Vagina (tissue), 2 donors: ENCODE measurements at places on chromosomes 5 and 9.
A peak's percentile ranks its signal among the peaks of the same experiment; 100 is the strongest.

- no peak for DNase-seq
Measured at GRCh38 chr9:101674165-101674564, 64.3 kb downstream of the GRIN3A start.

GRCh38 chr5:101658433-101658832 lies 637.7 kb downstream of the SLCO4C1 start:
- DNase-seq: no peak

- no peak for DNase-seq
Measured at GRCh38 chr5:72920690-72921502, 34.9 kb upstream of the FCHO2 start.

DNA sequence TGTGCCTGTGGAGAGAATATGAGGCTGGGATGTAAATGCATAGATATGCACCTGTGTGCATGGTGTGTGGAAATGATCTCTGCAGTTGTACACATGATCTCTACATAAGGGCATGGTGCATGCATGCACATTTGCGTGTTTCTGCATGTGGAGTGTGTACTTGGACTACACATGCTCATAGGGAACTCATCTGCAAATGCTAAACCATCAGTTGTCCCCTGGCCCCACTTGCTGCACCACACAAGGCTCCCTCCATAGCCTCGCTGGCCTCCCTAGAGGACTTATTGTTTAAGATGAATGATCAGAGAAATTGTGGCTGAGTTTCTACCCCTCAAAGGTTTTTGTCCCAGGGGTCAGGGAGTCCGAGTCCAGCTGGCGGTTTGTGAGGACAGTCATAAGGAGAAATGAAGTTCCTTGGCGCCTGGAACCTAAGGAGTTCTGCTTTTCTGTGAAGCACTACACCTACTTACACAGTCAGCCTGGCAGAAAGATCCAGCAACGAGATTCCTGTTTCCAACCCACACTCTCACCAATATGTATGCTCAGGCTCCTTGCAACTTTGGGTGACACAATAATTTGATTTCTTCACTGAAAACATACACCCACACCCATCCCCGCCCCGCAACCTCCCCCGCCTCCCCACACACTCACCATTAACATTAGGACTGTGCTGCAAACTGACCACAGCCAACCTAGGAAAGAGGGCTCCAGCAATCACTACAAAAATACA lies 79.9 kb upstream of the CPEB4 start:
- DNase-seq: no peak

DNA sequence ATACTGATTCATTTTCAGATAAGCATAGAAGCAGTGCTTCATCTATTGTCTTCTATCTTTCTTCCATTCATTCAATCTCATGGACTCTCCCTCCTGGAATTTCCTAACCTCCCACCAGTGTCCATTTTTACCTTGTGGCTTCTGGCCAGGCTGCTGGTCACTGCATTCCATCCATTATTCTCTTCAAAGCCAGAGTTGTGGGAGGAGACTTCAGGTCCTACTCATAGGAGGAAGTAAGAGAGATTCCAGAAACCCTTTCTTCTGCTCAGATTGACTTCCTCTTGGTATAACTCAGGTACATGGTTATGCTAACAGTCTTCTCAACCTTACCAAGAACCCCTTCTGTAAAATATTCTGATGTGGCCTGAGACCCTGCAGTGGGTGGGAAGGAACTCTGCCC lies 153.3 kb upstream of the SLC12A2 start:
- no peak for DNase-seq

- no peak for DNase-seq
Measured at GRCh38 chr9:124869466-124869985, 7.6 kb downstream of the ARPC5L start.

DNA sequence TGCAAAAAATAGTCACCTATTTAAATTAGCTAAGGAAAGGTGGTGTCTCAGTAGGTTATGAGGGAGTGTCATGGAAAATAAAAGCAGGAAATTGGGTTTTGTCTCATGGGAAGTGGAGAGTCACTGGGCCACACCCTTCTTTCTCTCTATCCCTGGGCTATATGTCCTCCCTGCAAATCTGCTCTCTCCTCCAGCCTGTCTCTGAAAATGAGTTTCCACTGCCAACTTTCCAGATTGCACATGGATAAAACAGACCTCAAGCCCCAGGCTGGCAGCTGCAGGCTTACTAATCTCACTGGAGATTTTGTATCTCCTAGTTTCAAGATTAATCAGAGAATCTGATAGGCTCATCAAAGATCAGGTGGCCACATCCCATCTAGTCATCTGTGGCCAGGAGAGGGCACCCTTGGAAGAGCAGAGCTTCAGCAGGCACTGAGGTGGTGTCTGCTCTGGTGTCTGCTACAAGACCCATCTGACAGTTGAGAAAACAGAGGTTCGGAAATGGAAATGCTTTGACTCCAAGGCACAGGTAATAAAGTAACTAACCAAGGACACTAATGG lies 178.9 kb downstream of the MSX2 start:
- DNase-seq: no peak

GRCh38 chr5:106862450-106863193 lies 808.1 kb downstream of the EFNA5 start:
- DNase-seq: no peak

DNA sequence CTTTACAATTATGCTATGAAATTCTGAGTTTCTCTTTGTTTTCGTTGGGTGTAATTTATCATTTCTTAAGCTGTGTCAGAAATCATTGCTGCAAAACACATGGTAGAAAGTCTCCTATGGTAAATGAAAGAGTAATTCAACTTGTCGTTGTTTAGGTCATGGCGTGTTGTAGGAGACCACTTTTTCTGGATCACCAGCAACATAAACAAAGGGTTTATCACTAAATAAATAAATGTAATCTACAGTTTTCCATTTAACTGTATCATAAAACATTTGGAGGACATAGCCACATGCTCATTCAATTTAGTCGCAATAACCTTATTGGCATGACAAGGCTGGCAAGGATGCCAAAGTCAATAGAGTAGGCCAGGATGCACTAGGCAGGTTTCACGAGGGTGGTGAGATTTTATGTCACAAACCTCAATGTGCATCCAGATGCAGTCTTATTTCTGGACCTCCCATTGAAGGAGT lies 154.4 kb upstream of the ERCC6L2 start:
- no peak for DNase-seq

DNA sequence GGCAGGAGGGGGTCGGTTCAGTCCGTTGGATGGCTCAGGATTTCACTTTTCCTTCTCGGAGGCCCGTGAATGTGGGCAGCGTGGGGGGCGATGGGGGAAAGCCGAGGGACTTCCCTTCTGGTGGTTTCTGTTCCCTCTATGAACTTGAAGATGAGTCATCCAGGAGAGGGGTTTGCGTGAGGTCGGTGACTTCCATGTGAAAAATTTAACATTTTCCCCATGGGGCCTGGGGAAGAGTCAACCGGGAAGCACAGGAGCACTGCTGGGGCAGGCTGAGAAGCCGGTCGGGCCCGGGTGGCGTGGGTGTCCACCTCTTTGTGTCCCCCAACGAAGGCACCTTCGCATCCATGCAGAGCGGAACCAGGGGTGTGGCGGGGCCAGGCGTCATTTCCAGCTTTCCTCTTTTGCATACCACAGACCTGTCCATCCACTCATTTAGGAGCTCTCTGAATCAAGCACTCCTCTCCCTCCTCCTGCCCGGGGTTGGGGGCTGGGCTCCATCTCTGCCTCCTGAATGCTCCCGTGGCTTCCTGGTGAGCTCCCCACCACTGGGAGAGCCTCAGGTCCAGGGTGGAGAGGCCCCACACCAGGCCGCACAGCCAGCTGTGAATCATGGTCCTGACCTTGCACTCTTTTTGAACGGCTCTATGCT lies 68.4 kb downstream of the ANKRD33B start:
- no peak for DNase-seq

DNA sequence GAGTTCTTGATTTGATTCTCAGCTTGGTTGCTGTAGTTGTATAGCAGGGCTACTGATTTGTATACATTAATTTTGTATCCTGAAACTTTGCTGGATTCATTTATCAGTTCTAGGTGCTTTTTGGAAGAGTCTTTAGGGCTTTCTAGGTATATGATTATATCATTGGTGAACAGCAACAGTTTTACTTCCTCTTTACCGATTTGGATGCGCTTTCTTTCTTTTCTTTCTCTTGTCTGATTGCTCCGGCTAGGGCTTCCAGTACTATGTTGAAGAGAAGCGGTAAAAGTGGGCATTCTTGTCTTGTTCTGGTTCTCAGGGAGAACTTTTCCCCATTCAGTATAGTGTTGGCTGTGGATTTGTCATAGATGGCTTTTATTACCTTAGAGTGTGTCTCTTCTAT lies 158.9 kb downstream of the SAXO1 start:
- DNase-seq: no peak

GRCh38 chr5:19806756-19807155 lies 181.2 kb downstream of the CDH18 start:
- DNase-seq: no peak

DNA sequence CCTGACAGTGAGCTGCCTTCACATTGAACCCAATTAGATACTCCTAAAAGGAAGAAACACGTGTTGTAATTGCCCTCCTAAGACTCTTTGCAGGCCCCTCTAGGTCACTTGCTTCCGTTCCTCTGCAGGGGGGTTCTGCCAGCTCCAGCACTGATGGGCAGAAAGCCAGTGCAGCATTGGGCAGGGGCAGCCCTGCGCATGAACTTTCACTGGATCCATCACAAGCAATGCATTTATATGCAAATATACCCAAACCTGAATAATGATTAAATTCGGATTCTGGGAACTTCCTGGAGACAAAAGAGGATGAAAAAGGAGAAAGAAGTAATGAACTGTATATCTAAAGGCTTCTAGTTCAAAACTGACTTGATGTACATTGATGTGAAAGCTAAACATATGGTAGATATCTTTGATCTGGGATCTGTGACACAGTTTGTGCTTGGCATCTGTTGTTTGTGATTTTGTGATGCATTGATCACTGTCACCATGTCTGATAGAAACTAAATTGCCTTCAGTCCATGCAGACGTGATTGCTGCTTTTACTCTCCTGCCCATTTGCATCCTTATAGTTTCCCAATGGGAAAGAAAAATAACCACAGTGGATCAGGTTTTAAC lies 313.4 kb downstream of the DEPDC1B start:
- DNase-seq: no peak

GRCh38 chr5:120405286-120405864 lies 58.7 kb upstream of the PRR16 start:
- no peak for DNase-seq

DNA sequence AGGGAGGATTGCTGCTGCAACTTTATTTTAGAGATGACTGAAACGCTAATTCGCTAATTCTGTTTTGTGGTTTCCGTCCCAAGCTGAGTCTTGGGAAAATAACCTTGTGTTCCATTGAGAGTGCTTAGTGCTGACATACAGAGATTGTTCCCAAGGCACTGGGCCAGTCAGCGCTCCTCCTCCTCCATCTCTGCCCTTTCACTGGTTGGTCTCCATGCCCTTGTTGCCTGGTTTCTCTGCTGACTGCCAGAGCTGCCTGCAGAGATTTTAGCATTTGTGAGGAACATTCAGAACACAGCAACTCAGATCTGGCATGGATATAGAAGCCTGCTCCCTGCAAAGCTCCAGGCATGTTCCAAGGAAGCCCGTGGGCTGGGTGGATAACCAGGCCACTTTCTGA lies 126.0 kb upstream of the IRX2 start:
- DNase-seq: peak; percentile 27

GRCh38 chr9:78923966-78924659 lies 627.2 kb downstream of the PSAT1 start:
- DNase-seq: no peak

DNA sequence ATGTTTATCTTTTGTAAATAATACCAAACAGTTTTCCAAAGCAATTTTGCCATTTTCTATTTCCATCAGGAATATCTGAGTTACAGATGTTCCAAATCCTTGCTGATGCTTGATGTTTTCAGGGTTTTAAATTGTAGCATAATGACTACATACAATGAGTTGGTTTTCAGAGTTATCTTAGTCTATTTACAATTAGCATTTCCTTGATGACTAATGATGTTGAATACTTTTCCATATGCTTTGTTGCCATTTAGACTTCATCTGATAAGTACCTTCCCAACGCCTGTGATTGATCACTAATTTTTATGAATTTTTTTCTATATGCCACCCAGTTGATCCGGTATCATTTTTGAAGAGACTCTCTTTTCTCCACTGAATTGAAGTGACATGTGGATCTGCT lies 102.3 kb downstream of the SLC25A46 start:
- no peak for DNase-seq

DNA sequence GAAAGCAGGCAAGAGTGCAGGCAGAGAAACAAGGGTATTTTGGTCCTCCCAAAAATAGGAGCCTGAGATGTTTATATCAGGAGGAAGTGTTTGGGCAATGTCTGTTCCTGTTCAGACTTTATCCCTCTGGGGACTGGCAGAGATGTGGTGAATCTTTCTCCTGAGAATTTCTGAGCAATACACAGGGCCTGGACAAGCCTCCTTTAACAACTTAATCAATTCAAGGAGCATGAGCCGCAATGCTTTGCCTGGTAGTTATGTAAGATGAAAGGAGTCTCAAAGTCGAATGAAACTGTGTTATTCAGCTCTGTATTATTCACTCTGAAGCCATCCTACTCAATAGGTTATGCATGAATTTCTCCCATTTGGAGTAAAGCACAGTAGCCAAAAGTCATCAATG lies 365.6 kb downstream of the MAN2A1 start:
- no peak for DNase-seq

DNA sequence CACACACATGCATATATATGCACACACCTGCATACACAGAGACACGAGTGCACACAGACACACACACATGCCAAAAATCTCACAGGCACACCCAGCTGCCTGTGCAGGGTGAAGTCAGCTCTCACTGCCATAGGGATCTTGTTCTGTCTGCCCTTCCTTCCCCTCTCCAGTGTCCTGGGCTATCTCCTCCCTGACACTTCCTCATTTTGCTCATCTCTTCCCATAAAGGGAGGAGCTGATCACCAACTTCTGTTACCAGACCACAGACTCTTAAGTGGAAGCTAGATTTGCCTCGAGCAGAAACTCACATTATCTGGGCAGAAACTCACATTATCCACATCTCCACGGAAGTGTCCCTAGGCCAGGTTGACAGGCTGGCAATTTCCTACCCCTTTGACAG lies 28.7 kb downstream of the LCP2 start:
- no peak for DNase-seq

GRCh38 chr5:170740551-170741205 lies 42.8 kb upstream of the GABRP start:
- no peak for DNase-seq

- DNase-seq: no peak
Measured at GRCh38 chr9:93569621-93570174, 6.7 kb upstream of the PHF2 start.
